Activated naive CD4-positive, alpha-beta T cell (primary cell): ENCODE measurements at places on chromosomes 11 and 22.

DNA sequence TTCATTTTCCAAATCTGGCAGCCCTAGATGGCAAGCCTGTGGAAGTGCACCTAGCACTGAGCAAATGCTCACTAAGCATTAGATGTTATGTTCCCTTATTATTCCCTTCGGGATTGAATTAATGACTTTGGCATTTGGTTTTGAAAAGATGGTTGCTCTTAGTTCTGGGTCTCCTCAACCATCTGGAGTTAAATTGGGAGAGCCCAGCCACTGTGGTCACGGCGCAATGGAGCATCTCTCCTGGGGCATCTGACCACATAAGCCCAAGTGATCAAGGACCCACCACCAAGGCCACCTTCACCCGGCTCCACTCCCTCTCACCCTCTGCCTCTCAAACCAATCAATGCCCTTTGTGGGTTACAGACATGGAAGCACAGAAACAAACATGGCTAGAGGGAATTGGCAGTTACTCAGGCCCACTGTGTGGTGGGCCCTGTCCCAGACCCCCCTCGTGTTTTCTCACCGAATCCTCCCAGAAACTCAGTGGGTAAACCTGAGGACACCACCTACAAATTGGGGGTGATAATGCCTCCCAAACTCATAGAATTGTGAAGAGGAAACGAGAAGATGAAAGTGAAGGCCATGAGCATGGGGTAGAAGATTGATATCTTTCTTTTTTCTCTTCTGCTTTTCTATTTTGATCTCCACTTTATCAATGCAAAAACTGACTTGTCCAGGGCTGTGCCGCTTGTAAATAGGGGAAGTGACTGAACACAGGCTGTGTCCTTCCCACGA lies 52.2 kb downstream of the IRAG1 start:
- DNase-seq = no peak

DNA sequence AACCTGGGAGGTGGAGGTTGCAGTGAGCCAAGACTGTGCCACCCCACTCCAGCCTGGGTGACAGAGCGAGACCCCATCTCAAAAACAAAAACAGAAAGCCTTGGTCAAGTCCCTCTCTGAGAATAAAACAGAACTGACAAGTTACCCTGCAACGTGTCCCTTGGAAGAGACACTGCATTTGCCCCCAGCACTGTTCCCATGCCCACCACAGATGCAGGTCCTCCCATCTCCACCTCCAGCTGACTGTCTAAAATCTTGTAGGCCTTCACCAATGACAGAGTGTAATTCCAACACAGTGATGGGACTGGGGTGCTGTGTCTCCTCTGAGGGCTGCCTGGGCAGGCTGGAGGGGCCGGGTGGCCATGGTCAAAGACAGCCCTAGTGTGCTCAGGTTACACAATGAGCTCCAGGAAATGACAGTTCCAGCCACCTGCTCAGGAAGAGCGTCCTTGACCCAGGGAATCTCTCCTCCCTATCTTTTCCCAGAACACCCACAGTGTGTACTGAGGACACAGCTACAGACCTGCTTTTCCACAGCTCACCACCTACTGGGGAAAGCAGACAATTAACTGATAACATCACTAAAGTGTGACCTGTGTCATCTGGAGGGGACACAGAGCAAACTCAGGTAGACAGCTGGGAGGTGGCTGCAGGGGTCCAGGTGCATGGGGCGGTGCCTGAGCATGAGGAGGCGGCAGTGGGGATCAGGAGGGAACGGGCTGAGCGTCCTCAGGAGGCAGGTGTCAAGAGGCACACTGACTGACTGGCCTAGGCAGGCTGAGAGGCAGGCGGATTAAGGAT lies 56.4 kb downstream of the ARFGAP3 start:
- no peak for DNase-seq

DNA sequence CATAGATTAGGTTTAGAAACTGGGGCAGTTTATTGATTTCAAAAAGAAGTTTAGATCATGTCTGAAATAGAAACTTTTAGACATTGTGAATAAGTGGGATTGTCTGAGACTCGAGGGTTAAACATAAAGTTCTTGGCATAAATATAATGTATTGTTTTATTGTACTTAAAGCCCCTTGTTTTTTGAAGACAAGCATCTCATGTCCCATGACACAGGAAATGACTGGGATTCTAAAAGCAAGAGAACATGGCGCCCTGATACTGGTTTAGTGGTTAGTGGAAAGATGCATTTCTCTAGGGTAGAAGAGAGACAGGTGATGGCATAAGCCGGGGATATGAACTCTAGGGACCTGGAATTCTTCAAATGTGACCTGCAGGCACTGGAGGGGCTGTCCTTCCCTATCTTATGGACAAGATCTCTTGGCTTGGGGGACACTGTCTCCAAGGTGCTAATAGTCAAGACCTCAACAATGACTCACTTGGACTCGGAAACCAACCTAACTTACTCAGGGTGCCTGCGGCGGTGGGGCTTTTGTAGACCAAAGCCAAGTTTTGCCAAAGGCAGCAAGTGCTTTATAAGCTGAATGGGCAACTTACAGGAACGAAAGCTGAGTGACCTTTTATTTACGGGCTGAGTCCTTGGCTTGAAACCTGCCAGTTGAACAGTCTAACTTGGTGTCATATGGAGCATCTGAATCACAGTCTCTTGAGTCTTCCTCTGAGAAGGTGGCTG lies 48.2 kb downstream of the UBASH3B start:
- DNase-seq = no peak

GRCh38 chr22:23840026-23840425 lies 1.2 kb upstream of the DERL3 start:
- DNase-seq = no peak

DNA sequence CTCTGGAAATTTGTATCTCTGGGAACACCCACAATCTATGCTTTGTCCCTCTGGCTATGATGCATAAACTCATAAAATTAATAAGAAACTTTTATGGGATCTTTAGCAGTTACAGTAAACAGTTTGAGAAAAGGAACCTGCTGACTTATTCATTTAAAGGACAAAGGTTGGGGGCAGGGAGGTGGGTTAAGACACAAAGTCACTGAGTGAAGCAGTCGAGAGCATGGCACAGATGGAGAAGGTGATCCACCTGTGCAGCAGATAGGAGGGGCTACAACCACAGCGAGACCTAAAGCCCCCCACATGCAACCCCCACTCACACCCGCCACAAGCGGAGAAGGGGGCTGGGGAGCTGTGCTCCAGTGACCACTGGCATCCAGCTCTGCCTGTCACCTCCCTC lies 45.0 kb downstream of the SMCO4 start:
- DNase-seq = no peak

DNA sequence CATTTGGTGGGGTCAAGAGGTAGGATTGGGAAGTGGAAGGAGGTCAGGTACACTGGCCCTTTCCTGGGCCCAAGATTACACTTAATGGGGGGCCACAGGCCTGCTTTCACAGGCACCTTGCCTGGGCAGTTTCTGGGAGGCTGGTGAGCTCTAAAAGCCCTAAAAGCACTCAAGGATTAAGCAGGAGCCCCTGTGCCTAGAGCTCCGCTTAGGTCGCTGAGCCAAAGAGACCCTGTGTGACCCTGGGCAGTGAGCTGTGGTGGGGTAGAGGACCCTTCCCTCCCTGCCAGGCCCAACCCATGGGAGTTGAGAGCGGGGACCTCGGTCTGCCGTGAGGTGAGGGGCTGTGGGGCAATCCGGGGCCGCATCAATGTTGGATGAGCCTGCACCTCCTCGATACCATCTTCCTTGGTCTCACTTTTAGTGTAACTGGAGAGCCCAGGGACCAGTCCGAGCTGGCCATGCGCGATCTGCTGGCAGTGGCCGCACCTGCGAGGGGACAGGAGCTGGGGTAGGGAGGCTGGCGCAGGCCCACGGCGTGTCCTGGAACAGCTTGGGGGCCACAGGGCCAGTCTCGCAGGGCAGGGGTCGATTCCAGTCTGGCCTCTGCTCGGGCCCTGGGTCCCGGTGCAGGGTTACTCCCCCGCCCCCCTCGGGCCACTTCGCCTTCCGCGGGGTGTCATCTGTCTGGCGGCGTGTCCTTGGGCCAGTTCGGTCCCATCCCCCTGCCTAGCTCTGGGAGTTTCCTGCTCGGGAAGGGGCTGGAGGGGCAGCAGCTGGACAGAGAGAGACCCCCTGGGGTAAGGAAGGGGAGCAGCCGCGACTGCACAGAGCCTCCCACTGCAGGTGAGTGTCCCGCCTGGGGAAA lies 44.3 kb downstream of the EIF3F start:
- no peak for DNase-seq

GRCh38 chr11:30984442-30984816 lies 385.1 kb downstream of the DCDC1 start:
- DNase-seq = no peak
